Hematopoietic multipotent progenitor cell treated with erythropoietin and hydrocortisone succinate and interleukin-3 and kit ligand, for 17 days (in vitro differentiated cells): ENCODE measurements at places on chromosomes 5 and 9.

GRCh38 chr5:177502886-177503285 is 5.5 kb upstream of the PDLIM7 start:
- no peak for DNase-seq

DNA sequence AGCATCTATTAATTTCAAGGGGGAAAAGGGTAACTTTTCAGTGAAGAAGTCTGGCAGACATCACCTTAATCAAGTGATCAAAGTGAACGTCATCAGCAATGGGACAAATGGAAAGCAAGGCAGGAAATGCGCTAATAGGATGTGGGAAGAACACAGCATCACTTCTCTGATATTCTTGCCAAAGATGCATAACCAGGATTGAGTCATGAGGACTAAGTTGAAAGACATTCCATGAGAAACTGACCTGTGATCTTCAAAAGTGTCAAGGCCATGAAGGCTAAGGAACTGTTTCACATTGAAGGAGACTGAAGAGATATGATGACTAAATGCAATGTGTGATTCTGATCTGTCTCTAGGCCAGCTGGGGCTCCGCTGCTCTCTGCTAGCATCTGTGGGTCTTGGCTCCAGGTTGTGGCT is 92.9 kb downstream of the NDFIP1 start:
- no peak for DNase-seq

GRCh38 chr5:95857185-95857945 is 34.8 kb upstream of the GLRX start:
- DNase-seq, result no peak

- peak; percentile 16 for DNase-seq
Measured at GRCh38 chr9:77807281-77807683, 159.2 kb upstream of the GNA14 start.

DNA sequence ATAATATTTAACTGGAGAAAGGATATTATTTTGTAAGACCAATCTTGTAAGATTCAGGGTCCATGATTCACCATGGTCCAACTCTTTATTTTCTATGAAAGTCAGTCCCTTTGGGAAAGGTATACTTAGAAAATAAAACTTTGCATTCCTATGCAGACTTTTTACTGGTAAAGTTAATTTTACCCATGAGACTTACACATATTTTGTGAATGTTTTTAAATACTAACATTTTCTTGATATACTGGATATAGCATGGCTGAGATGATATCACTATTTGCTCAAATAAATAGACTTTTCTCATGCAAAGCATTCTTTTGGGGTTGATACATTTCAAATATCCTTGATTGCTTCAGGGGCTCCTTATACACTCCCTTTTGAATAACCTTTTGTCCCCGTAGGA is 512.1 kb downstream of the MAN2A1 start:
- DNase-seq, result no peak

GRCh38 chr5:167511276-167511675 is 780.2 kb upstream of the WWC1 start:
- no peak for DNase-seq

GRCh38 chr5:167877114-167877722 is 414.2 kb upstream of the WWC1 start:
- no peak for DNase-seq

GRCh38 chr9:136258786-136259516 is 13.3 kb upstream of the QSOX2 start:
- DNase-seq, result no peak

- no peak for DNase-seq
Measured at GRCh38 chr5:56757077-56757476, 58.3 kb upstream of the MAP3K1 start.

- no peak for DNase-seq
Measured at GRCh38 chr5:108276187-108277050, 105.5 kb downstream of the FBXL17 start.

- no peak for DNase-seq
Measured at GRCh38 chr5:174291162-174291561, 245.7 kb downstream of the NSG2 start.
